ENCODE measurements at places on chromosomes 3 and 15.
A peak's percentile ranks its signal among the peaks of the same experiment; 100 is the strongest.

DNA sequence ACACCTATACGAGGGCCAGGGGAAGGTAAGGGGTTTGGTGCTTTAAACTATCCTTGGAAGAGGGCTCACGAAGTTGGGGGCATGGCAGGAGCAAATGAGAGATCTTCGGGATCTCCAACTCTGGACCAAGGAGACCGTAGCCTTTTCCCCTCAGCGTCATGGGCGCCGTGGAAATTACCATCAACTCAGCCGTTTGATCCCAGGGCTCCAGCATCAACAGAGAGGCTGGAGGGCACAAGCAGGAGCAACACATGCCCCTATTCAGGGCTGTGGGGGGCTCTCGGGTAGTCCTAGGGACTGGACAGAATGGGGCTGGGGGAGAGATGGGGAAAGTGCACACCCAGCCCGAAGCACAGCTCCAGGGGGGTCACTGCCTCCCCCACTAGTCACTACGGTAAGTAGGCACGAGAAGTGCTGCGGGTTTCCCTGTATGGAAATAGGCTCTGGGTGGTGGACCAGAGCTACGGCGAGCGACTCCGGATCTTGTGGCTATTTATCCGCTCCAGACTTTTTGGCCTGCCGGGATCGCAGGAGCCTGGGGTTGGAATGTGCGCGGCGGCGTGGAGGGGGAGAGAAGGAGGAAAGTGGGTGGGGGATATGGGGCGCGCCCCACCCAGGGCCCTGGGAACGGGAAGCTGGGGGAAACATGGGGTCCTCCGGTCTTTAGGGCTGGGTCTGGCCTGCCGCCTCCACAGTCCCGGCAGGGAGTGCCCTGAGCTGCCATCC lies 539 bp upstream of the LAMB2 start:
- DNase-seq: peak; percentile 92

DNA sequence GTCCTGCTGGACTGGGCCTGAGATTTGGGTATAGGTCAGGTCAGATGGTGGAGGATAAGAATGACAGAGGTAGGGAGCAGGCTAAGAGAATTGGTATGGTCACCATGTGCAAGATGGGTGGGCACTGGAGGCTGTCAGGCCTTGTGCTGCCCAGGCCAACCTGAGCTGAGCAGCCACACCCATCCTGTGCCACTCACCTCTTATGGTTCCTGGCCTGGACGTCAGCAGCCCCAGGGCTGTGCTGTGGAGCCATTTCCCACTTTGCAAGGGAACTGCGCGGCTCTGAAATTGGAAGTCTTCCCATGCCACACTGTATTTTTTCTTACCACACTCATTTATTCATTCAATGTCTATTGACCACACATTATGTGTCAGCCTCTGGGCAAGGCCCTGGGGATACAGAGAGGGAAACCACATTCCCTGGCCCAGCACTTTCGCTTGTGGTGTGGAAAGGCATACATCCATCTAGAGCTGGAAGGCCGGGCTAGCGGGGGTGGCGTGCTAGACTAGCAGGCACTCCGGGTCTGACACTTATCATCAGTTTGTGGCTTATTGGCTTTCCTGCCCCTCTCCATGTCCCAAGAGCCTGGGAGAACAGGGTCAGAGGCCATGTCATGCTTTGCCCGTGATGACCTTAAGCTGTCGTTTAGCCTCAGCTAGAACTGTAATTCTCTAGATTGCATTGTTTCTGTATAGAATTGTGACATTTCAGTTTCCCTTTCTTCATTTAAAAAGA lies 51.1 kb upstream of the POLG start:
- DNase-seq: no peak

GRCh38 chr3:172289583-172289982 lies 158.7 kb downstream of the GHSR start:
- no peak for DNase-seq

DNA sequence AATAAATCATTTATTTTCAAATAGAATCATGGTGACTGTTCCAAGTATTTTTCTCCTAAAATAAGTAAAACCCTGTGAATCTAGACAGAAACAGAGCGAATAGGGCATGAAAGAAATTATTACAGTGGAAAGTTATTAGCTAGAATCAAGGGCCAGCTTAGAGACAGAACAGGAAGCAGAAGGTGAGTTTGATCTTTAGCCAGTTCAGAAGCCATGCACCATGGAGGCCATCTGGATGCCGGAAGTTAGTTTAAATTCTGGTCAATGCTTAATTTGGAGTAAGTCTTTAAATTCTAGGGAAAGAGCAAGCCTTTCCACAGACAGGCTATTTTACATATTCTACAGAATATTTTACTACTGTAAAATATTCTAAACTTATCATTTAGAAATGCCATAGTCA lies 574.8 kb downstream of the CADM2 start:
- no peak for DNase-seq

DNA sequence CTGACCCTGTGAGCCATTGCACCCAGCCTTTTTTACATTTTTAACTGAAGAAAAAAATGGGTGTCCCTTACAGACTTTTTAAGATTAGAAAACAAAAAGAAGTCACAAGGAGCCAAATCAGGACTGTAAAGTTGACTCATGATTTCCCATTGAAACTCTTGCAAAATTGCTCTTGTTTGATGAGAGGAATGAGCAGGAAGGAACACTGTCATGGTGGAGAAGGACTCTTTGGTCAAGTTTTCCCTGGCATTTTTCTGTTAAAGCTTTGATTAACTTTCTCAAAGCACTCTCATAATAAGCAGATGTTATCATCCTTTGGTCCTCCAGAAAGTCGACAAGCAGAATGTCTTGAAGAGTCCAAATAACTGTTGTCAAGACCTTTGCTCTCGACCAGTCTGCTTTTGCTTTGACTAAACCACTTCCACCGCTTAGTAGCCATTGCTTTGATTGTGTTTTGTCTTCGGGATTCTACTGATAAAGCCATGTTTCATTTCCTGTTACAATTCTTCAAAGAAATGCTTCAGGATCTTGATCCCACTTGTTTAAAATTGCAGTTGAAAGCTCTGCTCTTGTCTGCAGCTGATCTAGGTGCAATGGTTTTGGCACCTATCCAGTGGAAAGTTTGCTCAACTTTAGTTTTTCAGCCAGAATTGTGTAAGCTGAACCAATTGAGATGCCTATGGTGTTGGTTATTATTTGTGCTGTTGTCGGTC lies 369.4 kb downstream of the MAGI1 start:
- DNase-seq: no peak

- no peak for DNase-seq
Observed at GRCh38 chr15:69701198-69701597, 248.6 kb downstream of the RPLP1 start.

DNA sequence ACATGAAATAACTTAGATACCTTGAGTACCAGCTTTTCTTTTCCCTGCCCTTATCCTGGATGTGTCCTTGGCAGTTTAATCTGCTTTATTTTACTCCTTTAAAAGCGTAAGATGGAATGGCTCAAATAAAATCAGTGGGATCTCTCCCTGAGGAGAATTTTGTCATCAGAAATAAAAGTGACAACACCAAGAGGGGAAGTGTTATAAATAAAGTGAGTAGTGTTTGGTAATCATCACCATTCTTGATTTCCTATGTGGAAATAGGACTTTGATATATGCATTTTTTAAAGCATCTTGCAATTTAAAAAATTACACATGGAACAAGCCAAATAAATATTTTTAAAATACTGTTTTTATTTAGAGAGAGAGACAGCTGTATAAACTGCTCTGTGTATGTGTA lies 76.5 kb downstream of the MBNL1 start:
- DNase-seq: no peak

DNA sequence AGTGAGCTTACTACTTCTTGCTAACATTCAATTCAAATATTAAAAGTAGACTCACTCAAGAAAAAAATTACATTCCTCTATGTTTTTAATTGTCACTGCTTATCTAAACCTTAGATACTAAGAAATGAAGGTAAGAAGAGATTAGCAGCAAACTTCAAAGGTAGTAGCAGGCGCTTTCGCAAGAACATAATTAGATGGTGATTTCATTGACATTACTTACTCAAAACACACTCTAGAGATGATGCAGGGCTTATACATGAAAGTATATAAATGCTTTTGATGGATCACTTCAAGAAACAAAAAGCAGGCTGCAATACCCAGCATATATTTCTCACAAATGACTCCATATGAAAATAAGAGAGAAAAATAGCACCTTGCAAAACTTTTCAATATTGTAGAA lies 86.8 kb downstream of the FSIP1 start:
- no peak for DNase-seq

- no peak for DNase-seq
Observed at GRCh38 chr3:175896655-175897054, 1037.5 kb downstream of the NAALADL2 start.

GRCh38 chr3:37228749-37229148 lies 54.4 kb upstream of the LRRFIP2 start:
- DNase-seq: no peak

DNA sequence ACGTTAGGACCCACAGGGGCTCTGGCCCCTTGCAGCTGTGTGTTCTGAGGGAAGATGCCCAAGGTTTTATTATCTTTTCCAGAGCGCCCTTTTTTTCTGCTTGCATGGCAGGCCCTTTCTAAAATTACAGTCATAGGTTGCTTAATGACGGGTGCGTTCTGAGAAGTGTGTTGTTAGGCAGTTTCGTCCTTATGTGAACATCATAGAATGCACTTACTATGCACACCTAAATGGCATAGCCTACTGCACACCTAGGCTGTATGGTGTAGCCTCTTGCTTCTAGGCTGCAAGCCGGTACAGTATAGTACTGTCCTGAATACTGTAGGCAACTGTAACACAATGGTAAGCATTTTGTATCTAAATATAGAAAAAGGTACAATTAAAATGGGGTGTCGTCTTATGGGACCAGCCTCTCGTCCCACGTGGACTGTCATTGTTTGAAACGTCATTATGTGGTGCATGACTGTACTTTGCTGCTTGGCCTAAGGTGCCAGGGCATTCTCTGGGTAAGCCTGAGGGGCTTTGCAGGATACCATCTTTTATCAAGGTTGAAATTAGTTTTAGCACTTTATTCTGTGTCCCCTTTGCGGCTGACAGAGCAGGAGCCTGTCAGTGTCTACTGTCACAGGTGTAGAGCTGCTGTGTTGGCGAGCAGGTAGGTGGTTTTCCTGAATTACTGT lies 10.9 kb downstream of the KLF13 start:
- no peak for DNase-seq

DNA sequence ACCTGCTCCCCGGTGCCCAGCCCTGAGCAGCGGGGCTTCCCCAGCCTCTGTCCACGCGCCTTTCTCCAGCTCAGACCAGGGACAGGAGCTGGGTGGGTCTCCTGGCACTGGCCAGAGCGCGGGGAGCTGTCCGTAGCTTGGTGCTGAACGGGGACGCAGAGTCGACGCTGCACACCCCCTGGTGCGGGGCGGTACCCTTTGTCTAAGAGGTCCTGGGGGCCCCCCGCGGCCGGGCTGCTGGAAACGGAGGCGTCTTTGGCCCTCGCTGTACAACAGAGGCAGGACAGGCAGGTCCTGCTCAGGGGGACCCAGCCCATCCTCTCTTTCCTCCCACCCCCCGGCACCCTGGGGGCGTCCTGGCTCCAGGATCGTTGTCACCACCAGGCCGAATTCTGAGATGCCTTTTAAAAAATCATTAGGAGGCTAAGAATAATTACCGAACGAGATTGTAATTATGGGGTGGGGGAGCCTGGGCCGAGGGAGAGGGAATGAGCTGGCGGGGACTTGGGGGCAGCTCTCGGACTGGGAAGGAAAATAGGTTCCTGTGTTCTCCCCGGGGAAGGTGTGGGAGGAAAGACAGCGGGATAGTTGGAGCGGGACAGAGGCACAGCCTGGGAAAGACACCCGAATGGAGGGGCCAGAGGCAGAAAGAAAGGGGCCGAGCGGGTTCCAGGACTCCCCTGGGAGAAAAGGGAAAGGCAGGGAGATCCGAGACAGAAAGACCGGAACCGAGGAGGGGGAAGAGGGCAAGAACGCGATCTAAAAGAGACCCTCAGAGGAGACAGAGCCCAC lies 4.1 kb upstream of the SKOR1 start:
- DNase-seq: peak; percentile 79

DNA sequence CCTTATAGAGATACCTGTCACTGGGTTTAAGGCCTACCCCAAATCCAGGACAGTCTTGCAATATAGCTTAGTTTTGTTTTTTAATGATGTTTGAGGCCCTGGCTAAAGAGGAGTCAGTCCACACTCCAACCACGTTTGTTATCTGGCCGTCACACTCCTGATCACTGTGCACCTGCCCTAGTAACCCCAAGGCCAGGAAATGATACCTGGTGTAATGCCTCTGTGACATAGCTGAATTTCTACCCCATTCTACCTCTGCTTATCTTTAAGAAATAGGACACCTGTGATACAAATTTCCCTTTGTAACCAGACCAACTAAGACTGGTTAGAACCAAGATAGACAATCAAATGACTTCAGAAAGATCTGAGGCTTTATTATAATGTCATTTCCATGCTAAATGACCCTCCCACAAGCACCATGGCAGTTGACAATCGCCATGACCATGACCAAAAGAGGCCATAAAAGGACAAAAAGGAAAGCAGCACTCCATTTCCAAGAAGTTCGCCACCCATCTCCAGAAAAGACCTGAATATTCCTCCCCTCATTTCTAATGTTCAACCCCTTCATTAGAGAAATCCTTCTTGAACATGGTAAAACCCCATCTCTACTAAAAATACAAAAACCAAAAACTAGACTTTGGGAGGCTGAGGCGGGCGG lies 4.8 kb upstream of the RTP3 start:
- no peak for DNase-seq

DNA sequence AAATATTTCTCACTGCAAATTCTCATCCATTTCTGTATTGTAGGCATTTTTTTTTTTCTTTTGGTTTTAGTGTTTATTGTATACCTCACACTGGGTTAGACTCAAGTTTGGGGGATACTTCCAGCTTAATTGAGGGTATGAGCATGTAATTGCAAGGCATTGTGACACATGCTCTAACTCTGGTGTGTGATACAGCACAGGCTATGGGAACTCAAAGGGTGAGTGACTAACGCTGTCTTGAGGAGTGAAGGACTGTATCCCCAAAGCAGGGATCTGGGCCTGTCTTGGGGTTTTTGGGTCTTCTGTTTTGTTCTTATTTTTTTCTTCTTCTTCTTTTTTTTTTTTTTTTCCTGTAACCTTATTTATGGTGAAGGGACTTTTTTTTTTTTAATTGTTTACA lies 26.9 kb downstream of the MAP2K1 start:
- DNase-seq: no peak

DNA sequence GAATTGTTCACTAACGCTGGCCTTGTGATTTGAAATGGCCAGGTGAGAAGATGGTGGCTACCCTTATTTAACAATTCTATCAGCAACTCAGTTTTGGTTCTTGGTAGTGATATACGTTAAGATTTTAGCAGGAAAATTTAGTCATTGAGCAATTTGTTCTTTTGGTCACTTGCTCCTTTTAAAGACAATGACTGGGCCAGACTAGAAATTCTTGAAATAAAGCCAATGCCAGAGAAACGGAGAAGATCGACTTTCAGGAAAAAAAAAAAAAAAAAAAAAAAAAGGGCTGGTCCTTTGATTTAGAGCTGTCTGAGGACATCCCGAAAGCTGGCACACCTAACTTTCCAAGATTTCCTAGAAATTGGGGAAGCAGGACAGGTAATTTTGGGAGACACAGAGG lies 178.5 kb downstream of the FNDC3B start:
- DNase-seq: peak; percentile 22

DNA sequence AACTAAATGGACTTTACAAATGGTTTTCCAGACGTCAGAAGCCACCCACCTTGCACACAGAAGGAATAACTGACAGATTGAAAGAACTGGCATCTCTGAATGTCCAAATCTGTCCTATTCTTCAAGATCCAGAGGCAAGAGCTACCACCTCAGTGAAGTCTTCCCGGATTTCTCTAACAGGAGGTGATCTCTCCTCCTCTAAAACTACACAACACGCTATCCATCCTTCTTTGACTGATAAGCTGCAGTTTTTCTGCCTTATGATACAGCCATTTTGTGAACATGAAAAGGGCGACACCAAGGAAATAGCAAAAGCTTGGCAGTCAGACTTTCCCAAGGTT lies 37.1 kb upstream of the HES1 start:
- DNase-seq: no peak

Measured in HTR-8/SVneo (cell line).